Renal cortex interstitium (tissue), 15 donors: ENCODE measurements at places on chromosomes 5 and 9.
A peak's percentile ranks its signal among the peaks of the same experiment; 100 is the strongest.

GRCh38 chr5:132098151-132098594, 24.6 kb downstream of the CSF2 start:
- DNase-seq = no peak

- no peak for DNase-seq
Measured at GRCh38 chr9:93776873-93777272, 178.3 kb downstream of the BARX1 start.

- no peak for DNase-seq
Measured at GRCh38 chr5:172348084-172348483, 64.5 kb upstream of the UBTD2 start.

- DNase-seq = no peak
Measured at GRCh38 chr5:154141745-154142221, 48.8 kb upstream of the GALNT10 start.

DNA sequence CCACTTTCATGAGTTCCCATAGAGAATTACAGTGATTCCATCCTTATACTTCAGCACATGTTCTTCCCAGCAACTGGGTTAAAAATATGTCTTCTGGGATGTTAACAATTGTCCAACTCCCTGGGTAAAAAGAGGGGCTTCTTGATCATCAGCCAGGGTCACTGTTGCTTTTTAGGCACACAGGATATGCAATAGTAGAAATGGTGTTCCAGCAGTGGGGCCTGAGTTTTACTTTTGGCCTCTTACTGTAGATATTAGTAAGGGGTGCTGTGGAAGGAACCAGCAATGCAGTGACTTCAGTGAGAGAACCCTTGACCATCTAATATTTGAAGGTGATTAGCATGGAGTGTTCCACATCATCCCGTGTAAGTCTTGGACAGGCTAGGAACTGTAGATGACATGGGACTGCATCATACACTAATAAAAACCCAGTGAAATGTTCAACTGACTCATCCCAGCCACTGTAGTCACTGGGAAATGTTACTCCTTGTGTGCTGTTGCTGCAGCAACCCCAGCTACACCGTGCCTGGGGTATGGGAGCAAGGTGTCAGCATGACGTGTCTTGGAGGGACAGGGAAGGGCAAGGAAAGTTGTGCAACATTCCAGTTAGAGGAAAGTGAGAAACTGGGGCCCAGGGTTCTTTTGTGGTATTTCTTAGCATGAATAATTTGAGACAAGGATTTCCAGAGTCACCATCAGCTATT, 610.9 kb downstream of the RAB3C start:
- no peak for DNase-seq

- no peak for DNase-seq
Measured at GRCh38 chr5:142829801-142830220, 59.6 kb downstream of the ARHGAP26 start.

- DNase-seq = peak; percentile 19
Measured at GRCh38 chr9:121326130-121326838, 43.8 kb downstream of the STOM start.

DNA sequence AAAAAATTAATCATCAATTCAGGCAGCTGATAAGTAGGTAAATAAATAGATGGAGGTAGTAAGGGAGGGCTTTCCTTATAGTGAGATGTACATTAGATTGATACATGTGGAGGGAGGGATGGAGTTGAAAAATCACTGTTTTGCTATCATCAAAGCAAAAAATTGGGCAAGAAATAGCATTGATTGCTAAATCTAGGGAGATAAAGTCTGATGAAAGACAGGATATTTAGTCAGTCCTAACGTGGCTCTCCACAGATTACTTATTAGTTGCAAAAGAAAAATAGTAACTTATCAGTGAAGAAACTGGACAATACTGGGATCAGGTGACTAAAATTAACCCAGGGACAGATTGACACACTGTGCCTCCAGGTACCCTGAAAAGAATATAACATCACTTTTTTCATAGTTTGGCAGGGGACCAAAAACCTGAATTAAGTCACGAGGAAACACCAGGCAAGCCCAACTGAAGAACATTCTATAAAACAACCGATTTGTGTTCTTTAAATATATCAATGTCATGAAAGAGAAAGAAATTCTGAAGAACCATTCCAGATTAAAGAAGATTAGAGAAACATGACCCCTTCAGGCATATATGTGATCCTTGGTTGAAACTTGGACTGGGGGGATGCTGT, 27.1 kb upstream of the GOLPH3 start:
- no peak for DNase-seq

- DNase-seq = no peak
Measured at GRCh38 chr5:92548346-92548745, 1032.7 kb downstream of the NR2F1-AS1 start.

- DNase-seq = no peak
Measured at GRCh38 chr5:140108093-140109017, 5.6 kb upstream of the PURA start.

- no peak for DNase-seq
Measured at GRCh38 chr5:52987711-52988331, 1.3 kb upstream of the ITGA2 start.

- no peak for DNase-seq
Measured at GRCh38 chr9:93091056-93091452, 5.0 kb upstream of the CARD19 start.

GRCh38 chr5:78647838-78648358, 674 bp downstream of the LHFPL2 start:
- DNase-seq = no peak

DNA sequence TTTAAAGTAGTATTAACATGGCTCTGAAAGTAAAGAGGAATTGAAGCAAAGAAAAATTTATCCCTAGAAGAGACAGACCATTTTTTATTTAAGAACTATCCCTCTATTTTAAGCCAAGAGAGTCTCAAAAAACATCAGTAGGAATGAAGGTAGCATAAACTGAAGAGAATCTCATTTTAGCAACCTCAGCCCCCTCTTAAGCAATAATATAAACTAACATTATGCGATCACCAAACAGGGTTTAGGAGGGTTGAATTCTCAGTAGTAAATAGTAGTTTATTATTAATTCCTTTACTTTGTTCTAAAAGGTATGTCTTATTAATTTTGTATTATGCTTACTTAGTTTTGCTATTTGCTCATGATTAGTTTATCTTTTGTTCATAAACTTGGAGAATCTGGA, 287.4 kb downstream of the CDK5RAP2 start:
- DNase-seq = no peak

DNA sequence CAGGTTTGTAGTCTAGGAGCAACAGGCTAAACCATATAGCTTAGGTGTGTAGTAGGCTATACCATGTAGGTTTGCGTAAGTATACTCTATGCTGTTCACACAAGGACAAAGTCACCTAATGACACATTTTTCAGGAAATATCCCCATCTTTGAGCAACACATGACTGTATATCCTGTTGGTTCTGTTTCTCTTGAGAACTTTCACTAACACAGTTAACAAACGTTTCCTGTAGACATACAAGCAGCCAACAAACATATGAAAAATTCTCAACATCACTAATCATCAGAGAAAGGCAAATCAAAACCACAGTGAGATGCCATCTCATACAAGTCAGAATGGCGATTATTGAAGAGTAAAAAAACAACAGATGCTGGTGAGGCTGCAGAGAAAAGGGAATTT, 68.2 kb downstream of the NR2F1-AS1 start:
- DNase-seq = no peak

DNA sequence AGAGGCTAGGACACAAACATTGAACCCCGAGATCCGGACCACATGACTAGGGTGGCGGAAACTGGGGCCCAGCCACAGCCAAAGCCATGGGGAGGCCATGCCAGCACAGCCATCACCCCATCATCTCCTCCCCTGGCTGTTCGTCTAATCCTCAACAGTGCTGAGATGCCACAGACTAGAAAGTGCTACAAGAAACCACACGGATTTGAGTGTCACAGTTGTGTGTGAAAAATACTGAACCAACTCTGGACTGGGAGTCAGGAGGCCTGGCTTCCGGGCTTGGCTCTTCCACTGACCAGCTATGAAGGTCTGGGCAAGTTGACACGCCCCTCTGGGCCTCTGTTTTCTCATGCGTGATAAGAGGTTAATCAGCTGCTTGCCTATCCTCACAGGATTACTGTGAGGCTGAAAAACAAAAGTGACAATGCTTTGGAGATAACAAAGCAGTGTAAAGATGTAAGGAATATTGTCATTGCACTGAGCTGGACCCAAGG, 38.8 kb upstream of the SHB start:
- no peak for DNase-seq

GRCh38 chr5:135873831-135874230, 21.8 kb downstream of the IL9 start:
- DNase-seq = no peak

DNA sequence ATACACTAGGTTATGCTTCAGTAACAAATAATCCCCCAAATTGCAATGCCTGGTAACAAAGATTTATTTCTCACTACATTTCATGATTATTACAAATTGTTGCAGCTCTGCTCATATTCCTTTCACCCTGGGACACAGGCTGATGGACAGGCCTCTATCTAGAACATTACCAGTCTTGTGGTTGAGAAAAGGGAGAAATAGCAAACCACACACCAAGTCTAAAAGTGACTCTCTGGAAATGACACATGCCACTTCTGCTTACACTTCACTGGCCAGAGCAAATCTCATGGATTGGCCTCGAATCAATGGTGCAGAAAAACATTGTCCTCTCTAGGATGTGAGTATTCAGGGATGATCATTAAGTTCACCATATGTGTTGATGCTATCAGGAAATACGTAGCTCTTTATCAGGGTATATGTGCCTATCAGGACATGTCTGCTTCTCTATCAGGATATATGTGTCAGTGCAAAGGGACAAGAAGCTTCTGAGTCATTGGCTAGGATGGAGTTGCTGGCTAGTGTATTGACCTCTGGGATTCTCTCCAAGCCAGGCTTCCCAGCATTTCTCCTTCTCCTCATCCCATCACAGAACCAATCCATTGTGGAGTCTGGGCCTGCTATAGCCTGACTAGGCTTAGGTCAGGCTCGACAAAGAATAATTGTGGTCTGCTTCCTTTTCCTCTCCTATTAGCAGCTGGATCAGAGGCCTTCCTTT, 91.1 kb upstream of the CEP78 start:
- DNase-seq = no peak

- no peak for DNase-seq
Measured at GRCh38 chr5:69284203-69284602, 48.4 kb downstream of the CCDC125 start.

- DNase-seq = no peak
Measured at GRCh38 chr5:167051402-167051768, 1240.1 kb upstream of the WWC1 start.

- no peak for DNase-seq
Measured at GRCh38 chr5:77629509-77630113, 8.9 kb downstream of the OTP start.

- no peak for DNase-seq
Measured at GRCh38 chr9:108022246-108022935, 532.8 kb upstream of the KLF4 start.

GRCh38 chr9:26033336-26033735, 355.1 kb upstream of the TUSC1 start:
- no peak for DNase-seq

DNA sequence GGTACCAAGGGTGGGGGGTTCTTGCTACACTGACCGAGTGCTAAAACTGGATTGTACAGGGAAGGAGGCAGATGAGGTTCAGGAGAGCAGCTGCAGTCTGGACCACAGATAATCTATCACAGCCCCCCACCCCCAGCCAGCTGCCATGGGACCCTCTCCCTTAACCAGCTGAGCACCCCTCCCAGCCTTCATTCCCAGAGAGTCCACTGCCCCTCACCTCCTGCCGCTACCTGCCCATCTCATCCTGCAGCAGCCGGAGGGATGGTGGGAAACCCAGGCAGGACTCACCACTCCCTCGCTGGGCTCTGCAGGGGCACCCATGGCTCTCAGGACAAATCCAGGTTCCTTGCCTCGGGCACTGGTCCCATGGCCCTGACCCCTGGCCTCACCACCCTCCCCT, 66.7 kb downstream of the MRPL36 start:
- no peak for DNase-seq

DNA sequence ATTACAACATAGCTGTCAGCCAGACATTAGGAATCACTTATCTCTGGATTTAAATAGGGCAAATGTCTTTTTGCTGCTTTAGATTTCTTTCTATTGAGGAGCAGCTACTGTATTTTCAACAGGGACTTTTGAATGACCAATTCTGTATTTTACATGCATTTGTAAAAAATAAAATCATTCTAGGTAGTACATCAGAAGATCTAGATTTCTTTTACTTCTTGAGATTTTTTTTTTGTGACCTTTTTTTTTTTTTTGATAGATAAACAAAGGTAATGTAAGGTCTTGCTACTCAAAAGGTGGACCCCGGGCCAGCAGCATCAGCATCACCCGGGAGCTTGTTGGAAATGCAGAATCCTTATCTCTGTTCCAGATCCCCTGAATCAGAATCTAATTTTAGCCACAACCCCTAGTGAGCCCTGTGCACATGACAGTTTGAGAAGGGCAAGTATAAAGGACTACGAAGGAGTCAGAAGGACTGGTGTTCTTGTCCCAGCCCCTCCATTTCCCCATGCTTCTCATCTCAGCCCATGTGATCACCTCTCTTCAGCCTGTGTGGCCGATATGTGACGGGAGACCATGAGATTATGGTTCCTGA, 37.7 kb upstream of the CKMT2 start:
- no peak for DNase-seq

DNA sequence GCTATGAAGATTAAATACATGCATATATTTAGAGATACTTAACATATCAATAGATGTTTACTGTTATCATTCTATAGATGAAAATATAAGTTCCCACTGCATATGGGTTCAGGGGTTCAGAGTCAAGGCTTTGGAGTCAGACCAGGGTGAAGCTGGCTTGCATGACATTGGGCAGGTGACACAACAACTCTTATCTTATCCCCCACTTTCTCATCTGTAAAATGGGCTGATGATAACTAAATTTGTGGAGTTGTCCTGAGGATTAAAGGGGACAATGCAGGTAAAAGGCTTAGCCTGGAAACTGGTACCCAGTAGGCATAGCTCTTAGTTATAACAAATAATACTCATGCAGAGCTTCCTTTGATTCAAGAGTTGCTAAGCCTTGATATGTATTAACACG, 72.6 kb upstream of the BRINP1 start:
- DNase-seq = no peak

GRCh38 chr5:83471405-83472212, at the start of gene VCAN:
VCAN (plus strand) TSS chr5:83471744; CDS start chr5:83483519, 11,775 bp downstream.
- peak; percentile 76 for DNase-seq

DNA sequence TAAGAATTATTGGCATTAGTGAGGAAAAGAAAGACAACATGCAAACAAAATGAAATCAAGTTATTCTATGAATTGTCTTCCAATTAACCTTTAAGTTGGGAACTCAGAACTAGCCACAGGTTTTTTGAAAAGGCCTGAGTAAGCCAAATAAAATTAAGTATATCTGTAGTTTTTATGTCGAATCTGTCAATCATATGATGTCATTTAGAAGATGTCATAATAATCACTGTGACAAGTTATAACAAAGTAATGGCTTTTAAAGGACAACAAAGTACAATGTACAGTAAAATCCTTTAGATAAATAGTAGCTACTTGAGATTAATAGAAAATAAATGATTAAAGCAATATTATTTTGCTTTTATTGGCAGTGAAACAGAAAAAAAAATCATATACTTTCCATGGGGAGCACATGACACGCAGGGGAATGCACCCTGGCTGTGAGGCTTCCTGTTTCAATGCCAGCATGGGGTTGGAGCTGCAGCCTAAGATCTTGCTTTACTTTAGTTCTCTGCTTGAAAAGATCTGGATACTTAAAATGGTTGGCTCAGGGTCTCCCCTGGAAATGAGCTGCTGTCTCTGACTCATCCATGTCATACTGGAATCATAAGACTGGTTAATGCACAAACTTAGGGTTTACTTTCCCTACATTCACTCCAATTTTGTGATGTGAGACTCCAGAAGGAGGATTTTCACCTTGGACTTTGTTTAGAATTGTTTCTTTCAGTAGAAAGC, 284.3 kb downstream of the TAF11L14 start:
- no peak for DNase-seq
